ENCODE measurements at places on chromosomes 3 and 15.

- no peak for DNase-seq
Measured at GRCh38 chr3:39780352-39780751, 29.1 kb upstream of the MYRIP start.

DNA sequence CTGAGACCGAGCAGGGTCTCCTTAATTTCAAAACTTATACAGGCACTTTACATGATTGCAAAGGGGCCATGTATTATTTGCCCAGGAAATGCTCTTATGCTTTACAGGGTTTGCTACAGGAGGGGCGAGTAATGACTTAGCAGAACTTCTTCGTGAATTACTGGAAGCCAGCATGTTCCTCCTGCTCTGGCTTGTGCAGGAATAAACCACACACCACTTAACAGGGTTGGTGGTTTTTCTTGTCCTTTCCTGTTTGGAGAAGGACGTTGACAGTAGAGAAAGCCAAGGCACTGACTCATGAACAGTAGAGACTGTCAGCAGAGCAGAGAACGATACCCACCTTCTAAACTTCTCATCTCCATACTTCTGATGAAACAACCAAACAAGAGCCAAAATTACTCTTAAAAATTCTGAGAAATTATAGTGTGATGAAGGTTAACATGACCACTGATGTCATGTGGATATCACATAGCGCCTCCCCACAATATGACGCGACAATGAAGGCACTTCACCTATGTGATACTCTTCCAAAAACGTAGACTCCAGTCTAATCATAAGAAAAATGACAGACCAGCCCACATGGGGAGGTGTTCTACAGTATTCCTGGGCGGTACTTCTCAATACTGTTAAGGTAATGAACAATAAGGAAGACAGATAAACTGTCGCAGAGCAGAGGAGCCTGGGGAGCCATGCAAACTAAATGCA is 24.7 kb upstream of the MCTP2 start:
- DNase-seq: no peak

GRCh38 chr3:126927846-126928245 is 55.1 kb upstream of the PLXNA1 start:
- DNase-seq: no peak

DNA sequence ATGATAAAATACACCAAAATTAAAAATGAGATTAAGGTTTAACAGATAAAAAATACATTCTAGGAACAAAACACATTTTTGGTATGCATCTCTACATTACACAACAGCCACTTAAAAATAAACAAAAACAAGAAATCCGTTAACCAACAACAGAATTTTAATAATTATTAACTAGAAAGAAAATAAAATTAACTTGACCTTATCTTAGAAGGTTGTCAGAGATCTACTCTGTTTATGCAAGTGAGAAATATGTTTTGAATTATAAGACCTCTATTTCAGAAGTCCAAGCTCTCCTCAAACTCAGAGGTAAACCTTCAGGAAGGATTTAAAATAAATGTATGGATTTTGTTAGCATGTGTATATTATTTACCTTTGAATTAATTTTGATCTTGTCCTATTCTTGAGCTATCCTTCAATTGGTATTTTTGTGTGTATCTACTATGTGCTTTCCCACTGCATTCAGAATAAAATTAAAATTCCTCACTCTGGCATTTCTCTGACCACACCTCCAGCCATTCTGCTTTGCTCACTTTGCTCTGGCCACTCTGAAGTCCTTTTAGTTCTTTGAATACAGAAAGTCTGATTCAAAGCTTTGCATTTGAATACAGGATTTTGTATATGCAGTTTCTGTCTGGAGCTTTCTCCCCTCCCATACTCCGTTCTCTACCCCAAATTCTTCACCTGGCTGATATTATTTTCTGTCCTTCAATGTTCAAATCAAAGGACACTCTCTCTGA is 352.0 kb downstream of the ZBTB20 start:
- no peak for DNase-seq

DNA sequence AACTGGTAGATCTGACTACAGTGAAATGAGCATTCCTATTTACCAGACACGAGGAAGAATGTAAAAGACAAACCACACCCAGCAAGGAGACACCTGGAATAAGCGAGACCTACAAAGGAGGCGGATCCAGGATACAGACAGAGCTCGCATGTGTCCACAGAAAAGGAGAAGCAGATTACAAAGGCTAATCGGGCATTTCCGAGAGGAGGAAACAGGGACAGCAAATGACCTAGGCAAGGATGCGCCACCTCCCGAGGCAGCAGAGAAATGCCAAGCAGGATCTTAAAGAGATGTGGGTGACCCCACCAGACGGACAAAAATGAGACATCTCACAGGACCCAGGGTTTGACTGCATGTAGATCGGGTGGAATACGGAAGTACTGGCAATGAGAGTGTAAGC is 63.2 kb upstream of the IQSEC1 start:
- no peak for DNase-seq

DNA sequence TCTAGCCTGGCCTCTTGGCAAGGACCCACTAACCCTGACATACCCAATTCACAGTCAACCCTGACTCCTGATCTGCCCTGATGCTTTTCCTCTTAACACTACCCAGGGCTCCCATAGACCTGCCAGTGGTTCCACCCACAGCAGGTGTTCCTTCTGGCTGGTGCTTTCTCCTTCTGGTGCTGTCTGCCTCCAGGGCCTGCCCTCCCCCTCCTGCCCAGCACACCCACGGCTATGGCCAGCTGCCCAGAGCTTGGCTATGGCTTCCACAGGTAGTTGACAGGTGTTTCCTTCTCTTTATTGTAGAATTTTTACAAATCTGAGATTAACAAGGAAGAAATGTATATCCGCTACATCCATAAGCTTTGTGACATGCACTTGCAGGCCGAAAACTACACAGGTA is 46.5 kb upstream of the MANF start:
- no peak for DNase-seq

DNA sequence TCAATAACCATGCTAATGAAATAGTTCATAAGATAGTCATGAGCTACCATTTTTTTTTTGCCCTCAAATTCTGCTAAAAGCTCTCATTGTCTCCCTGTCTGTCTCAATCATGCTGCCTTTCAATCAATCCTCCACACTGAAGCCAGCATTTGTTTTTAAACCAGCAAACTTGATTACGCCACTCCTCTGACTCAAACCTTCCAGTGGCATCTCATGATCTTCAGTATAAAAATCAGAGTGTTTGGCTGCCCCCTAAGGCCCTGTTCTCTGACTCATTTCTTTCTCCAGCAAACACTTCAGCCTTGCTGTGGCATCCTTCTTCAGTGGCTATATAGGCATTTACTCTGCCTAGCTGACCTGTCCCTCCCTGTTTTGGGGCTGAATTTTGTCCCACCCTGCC is 36.0 kb upstream of the EOMES start:
- no peak for DNase-seq

- peak; percentile 77 for DNase-seq
Measured at GRCh38 chr15:89665449-89666181, 10.3 kb upstream of the KIF7 start.

- DNase-seq: no peak
Measured at GRCh38 chr3:41102053-41102556, 97.2 kb upstream of the CTNNB1 start.

DNA sequence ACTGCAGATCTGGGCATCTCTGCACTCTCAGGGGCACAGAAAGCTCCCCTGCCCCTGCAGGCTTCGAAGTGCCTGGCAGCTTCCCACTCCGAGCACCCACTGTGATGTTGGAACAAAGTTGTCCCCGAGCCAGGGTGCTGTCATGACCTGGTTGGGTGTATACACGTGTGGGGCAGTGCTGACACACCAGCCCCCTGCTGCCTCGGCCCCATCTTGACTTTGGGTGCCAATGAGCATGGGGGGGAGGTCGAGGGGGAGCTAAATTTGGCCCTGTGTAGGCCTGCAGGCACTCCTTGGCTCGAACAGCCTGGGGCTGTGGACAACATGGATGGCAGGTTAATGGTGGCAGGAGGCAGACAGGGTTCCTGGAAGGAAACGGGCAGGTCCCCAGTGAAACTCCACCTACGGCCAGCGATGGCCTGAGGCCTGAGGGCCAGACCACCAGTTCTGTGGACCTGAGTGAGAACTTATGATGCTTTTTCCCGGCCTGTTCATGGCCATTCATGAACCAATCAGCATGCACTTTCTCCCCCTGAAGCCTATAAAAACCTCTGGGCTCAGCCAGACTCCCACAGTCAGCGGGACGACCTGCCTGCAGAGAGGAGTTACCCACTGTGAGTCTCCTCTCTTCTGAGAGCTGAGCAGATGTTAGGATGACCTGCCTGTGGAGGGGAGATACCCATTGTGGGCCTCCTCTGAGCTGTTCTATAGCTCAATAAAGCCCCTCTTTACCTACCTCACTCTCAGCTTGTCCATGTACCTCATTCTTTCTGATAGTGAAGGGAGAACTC is 1029.1 kb upstream of the GBE1 start:
- DNase-seq: no peak

GRCh38 chr3:3771567-3771966 is 27.7 kb upstream of the LRRN1 start:
- DNase-seq: no peak

- DNase-seq: no peak
Measured at GRCh38 chr3:58965865-58966264, 84.0 kb downstream of the CFAP20DC start.

DNA sequence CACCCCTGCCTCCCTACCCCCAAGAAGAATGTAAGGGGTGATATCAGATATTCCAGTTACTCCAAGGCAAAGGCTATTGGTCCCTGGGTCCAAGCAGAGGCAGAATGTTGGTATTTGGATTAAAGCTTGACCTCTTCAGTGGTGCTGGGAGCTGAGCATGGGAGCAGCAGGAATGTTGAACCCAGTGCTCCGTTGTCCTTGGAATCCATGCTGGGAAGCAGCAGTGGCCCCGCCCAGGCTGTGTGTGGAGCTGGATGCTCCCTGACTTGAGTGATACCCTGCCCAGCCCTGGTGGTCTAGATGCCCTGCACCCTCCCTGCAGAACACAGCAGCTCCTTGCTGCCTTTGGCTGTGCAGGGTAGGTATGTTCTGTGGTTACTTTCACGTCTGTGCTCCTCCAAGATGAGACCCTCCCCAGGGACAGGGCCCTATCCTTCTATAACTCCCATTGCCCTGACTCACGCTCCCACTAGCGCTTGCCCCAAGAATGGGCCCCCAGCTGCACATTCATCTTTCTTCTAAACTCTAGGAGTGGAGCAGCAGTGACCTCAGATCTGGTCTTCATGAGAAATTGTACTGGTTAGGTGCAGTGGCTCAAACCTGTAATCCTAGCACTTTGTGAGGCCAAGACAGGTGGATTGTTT is 35.1 kb downstream of the UMPS start:
- no peak for DNase-seq

DNA sequence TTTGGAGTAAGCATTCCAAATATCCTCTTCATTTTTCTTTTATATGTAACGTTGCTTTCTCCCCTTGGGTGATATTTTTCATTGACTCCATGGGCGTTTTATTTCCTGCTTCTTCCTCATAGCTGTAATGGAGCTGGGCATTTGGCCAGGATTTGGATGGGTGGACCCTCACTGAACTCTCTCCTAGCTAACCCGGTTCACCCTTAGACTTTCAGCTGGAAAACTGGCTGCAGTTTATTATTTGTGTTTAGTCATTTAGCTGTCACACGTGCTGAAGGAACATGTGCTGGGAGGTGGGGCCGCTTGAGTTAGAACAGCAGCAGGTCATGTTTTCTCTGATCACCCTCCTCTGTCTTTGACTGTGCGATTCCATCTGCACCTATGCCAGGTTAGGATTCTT is 407.6 kb downstream of the ZIC1 start:
- DNase-seq: no peak

DNA sequence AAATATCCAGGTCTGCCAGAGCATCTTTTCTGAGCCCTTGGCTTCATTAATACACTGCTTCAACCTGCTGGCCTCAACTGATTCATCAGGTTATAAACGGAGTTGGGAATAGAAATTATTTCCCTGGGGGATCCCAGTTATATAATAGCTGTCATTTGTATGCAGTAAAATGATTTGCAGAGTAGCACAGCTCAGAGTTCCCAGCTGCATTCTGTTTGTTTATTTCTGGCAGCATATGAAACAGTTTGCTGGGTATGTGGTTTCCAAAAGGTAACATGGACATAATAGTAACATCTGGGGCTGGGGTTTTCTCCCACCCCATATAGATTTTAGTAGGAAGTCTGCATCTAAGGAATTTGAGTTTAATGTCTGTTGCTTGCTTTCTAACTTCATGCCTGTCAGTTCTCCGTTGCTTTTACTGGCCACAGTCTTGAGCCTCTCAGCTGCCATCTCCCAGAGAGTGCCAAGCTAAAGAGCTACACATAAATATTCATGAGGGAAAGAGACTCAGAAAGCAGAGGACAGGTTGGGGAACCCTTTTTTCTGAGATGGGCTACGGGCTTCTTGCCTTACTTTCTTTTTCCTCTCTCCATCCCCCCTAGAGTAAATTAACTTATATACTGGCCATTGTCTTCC is 124.6 kb downstream of the TMEM108 start:
- DNase-seq: peak; percentile 21

- DNase-seq: peak; percentile 9
Measured at GRCh38 chr3:113495035-113495434, 19.9 kb downstream of the SPICE1 start.

- no peak for DNase-seq
Measured at GRCh38 chr15:61115241-61115640, 113.9 kb downstream of the RORA start.

GRCh38 chr15:85329561-85330422 is 50.6 kb upstream of the AKAP13 start:
- DNase-seq: peak; percentile 39

DNA sequence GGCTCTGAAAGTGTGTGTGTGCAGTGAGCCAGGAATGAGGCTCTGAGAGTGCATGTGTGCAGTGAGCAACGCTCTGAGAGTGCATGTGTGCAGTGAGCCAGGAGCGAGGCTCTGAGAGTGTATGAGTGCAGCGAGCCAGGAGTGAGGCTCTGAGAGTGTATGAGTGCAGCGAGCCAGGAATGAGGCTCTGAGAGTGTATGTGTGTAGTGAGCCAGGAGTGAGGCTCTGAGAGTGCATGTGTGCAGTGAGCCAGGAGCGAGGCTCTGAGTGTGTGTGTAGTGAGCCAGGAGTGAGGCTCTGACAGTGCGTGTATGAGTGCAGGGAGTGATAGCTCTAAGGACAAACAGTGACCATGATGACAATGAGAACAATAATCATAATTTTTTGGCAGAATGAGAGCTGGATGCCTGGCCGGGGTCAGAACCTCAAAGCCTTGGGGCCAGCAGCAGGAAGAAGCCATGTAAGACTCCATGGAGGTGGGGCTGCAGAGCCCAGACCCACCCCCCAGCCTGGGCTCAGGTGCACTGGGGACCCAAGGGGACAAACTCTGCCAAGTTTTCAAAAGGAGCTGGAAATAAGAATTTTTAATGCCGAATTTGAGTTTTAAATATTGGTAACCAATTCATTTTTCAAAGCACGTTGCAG is 85.7 kb upstream of the PRR20G start:
- DNase-seq: no peak

DNA sequence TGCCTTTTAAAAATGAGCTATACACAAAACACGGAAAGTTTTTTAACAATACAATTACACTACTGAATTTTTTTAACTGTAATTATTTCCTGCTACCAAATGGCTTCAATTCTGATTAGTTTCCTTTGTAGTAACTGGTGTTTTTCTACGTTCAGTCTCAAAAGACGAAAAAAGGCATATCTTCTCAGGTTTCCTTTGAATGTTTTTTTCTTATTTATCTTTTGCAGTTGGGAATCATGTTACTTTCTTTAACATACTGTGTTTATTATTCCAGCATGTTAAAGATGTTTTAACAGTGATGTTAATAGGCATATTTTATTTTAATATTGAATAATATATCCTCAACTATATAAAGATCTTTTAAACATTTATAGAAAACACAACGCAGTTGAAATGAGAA is 1055.5 kb downstream of the ROBO1 start:
- DNase-seq: no peak

Measured in retina (tissue), 1 donor.